Central memory CD4-positive, alpha-beta T cell (primary cell): ENCODE measurements at places on chromosomes 11 and 22.

- DNase-seq: no peak
These were observed 172.0 kb downstream of the UVRAG start for GRCh38 chr11:75986966-75987365.

DNA sequence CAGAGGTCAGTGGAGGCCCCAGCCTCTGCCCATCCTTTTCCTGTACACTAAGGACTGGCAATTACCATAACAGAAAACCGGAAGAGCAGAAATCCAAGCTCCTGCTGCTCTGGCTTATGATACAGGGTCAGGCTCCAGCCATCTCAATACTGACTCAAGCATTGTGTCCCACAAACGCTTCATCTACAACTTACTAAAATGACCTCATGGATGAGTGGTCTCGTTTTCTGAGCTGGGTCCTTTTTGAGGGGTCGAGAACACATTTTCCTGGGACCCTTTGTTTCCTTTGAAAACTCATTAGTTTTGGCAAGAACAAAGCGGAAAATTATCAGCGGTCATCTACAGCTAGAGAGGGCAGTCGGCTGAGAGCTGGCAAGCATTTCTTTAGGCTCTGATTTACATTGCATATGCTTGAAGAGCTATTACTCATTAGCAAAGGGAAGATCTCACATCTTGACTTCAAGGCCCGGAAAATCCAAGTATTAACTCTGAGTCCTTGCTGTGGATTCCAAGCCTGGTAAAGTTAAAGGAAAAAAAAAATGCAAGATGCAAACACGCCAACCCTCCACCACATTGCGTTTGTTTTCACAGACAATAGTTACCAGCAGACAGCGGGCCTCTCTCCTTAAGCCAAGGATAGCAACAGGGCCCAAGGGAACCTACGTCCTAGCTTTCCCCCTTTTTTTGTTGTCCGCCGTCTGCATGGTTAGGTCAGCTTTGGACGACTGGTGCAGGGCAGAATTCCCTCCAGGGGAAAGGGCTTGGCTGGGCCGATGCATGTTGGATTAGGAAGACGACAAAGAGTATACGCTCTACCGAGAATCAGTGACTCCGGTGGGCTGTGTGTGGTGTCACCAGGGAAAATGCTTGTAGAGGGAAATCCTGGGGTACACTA is 1.8 kb downstream of the TESMIN start:
- no peak for DNase-seq

DNA sequence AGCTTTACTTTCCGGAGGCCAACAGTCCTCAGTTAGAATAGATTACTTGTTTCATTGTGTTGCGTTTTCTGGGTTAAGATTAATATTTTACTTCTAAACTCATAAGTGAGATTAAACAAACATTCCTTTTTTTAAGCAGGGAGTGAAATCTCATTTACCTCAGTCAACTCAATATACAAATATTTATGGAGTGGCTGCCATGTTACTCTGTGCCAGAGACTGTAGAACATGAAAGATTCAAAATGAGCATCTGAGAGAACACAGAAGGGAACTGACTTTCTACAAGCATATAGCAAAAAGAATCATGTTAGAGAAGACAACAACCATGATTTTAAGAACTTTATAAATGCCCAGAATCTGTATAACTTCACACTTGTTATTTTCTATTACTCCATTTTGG is 3.4 kb upstream of the LRRC55 start:
- DNase-seq: no peak

GRCh38 chr11:34658071-34659015 is 37.5 kb downstream of the EHF start:
- DNase-seq: no peak

- DNase-seq: no peak
These were observed 2.3 kb downstream of the MMP11 start for GRCh38 chr22:23774922-23775436.

DNA sequence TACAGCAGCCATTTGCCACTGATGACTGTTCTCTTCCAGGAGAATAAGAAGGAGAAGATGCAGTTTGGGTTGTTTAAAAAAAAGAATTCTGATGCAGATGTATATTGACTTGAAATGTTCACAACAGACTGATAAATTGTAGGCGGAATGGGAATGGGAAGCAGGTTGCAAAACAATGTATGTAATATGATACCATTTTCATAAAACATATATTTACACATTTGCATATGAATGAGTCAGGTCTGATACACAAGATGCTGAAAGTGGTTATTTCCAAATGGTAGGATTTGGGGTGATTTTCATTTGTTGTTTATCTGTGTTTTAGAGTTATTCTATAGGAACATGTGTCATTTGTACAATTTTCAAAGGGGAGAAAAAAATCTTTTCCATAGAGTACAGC is 9.0 kb upstream of the RCN1 start:
- no peak for DNase-seq
